ENCODE measurements at places on chromosomes 7 and 10.
A peak's percentile ranks its signal among the peaks of the same experiment; 100 is the strongest.

- no peak for DNase-seq
These were observed 151.9 kb downstream of the PKD1L1 start for GRCh38 chr7:47796347-47796746.

DNA sequence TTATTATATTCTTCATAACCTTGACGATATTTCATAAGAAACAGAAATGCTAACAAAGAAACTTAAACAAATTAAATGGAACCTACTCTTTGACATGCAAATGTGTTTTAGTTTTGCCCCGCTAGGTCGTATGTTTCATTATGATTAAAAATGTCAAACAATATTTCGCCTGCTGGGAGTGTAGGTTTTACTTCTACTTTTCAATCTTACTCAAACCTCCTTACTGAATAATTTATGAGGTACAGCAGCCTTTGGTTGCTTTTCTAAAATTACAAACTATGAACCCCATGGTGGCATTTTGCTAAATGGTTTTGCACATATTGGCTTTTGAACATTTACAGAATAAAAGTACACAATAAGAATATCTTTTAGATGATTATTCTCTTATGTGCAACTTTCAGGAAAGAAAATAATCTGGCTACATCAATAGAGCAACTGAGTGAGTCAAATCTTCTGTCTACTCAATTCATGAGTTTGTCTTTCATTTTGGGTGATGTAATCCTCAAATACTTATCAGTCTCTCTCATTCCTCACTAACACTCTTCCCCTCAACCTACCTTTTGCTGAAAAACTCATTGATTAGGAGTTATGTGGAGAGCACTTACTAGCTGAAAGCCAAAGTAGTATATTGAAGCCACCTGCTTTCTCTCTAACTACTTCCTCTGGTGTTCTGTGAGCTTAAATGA is 1226.4 kb downstream of the XPNPEP1 start:
- no peak for DNase-seq

DNA sequence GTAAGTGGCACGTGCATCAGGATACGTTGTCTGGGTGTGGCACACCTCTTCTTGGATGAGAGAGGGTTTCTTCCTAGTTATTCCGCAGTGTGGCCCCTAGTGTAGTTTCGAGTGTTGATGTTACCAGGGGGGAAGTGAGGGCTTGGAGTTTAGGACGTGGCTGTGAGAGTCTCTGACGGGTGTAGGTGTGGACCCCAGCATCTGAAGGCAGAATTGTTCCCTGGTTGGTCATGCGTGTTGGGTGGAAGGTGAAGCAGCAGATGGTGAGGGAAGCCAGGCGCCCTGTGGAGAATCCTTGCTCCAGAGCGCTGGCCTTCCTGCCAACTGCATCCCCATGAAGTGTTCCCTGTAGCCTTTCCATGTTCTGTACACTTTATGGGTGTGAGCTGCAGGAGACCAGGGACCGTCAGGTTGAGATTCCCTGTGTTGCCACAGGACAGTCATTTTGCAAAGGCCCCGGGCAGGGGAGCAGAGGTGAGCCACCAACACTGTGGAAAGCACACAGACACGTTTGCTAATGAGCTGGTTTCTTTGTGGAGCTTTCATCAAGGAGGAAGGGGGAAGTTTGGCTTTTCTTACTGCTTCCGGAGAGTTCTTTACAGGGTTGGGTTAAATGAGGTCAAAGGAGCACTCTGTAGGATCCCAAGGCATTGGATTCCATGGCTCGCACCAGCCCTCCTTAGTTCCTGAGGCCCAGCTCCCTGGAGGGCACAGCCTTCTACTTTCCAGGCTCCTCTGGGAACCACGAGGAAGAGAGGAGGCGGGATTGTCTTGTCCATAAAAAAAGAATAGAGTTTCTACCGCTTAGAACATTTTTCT is 32.0 kb downstream of the TSPAN14 start:
- DNase-seq: no peak

DNA sequence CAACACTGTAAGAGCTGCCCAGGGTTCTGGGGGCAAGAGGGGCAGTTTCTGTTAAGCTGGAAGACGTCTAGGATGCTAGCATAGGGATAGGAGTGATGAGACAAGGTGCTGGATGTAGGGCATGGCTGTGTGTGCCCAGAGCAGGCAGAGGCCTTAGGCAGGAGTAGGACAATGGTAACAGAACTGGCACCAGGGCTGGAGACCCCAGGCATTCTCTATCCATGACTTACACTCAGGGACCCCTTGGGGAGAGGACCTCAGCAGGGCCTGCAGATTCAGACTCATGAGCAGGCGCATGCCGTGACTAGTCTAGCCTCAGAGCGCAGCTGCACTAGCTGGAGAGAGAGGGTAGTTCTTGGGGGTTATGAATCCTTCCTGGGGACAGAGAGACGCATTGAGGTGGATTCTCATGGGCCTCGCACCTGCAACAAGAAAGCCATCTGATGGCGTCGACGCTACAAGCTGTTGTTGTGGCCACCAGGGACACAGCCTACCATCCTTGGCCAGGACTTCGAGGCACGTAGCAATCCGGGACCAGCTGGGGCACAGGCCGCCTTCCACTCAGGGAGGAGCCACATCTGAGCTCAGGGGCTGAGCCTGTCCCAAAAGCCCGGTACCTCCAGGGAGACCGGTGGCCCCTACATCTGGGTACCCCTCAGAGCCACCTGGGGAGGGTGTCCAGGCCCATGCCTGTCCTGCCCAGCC is 474.1 kb downstream of the PTPRN2 start:
- DNase-seq: no peak

GRCh38 chr7:76357475-76358010 is 1.2 kb downstream of the YWHAG start:
- DNase-seq: no peak

DNA sequence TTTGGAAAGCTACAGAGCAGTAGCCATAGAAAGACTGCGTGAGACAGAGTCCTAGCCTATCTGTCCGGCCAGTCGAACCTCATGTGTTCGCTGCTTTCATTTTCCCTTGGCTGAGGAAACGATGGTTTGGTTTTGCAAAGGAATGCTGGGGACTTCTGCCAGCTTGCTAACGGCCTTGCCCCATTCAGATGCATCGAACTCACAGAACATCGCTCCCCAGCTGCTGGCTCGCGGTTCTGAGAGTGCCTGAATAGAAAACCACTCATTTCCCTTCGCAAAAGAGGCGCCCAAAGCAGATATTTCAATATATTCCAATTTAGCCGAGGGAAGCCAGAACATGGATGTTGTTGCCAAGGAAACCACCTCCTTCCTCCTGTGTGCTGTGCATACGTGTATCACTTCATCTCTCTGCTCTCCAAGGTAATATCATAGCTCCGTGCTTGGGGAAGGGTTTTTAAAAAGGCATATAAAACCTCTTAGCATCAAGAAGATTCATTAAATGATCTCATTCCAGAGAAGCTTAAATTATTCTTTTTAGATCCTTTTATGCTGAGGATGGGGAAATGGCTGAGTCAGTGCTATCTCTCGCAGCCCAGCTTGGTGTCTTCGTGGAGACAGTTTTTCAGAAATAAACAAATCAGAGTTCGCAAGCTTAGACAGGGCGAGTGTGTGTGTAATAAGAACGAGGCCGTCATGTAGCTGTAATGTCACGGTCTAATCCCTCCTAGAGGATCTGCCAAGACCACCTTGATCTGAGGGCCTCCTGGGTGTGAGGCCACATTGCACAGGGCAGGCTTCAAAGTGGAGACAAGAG is 215.2 kb downstream of the RPS24 start:
- DNase-seq: no peak

DNA sequence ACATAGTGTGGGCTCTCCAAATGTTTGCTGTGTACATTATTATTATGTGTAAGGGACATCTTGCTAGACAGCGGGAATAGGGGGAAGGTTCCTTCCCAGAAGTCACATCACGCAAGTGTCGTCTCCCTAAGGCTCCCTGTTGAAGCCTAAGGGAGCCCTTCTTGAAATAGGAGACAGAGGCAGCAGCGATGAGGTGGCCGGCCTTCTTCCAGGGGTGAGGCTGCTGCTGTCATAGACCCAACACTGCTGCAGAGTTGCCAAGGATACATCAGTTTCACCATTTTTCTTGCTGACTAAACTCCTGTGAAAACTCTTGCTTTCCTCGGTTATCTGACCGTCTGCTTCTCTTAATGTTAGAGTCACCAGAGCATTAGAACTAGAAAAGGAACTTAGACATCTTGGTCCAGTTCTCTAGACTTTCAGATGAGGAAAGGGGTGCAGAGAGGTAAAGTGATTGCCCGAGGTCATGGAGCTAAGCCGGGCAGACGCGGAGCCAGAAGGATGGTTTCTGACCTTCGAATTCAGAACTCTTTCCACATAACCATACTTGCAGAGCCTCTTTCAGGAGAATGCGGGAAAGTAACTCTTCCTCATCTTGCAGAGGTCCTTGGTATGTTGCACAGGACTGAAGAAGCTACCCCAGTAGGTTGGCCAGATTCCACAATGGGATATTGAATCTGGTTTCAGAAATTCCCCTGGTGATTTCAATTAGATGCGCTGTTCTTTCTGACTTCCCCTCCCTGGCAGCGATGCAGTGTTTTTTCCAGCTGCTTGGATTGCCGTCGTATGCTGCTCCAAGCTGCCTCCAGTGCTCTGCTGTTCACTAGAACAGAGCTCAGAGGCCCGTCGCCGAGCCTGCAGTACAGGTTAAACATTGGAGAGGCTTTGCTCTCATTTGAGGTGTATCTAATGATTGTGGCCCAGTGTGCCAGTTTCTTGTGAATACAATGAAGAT is 217.1 kb downstream of the CAMK1D start:
- no peak for DNase-seq

DNA sequence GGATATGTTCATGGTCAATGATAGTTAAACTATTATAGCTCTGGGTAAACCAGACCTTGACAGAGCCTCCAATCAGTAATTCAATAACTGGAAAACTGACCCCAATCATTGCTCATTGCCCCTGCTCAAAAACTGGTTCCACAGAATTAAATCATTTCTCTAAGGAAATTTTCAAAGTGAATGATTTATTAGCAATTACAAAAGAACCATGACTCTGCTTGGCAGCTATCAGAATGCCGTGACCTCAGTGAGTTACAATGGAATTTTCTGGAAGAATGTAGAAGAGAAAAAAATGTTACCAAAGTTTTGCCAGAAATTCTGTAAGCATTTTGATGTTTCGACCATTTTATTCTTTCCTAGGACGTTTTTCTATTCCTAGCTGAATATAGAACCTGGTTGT is 106.8 kb upstream of the APBB1IP start:
- no peak for DNase-seq

GRCh38 chr7:332020-332517 is 42.1 kb downstream of the FOXL3 start:
- DNase-seq: no peak

- DNase-seq: no peak
These were observed 252.4 kb upstream of the TPK1 start for GRCh38 chr7:145088111-145088745.

DNA sequence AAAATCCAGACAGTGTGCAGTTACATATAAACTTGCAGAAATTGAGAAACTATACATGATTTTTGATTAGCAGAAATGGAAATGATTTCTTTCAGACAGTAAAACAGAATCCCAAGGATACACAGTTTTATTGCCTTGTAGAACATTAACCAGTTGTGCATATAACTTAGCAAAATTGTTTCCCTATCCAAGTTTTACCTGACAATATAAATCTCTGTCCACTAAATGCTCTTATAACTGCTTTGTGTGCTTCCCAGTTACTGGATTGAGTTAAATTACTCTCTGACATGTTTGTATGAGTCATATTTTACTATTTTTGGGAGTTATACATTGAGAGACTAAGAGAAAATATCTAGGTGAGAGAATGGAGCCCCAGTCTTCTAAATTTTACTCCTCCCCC is 563.4 kb downstream of the SH2D4B start:
- DNase-seq: no peak

GRCh38 chr7:150610233-150610632 is 22.0 kb downstream of the GIMAP6 start:
- DNase-seq: no peak

GRCh38 chr7:99822731-99823718 is 4.8 kb upstream of the CYP3A43 start:
- no peak for DNase-seq

DNA sequence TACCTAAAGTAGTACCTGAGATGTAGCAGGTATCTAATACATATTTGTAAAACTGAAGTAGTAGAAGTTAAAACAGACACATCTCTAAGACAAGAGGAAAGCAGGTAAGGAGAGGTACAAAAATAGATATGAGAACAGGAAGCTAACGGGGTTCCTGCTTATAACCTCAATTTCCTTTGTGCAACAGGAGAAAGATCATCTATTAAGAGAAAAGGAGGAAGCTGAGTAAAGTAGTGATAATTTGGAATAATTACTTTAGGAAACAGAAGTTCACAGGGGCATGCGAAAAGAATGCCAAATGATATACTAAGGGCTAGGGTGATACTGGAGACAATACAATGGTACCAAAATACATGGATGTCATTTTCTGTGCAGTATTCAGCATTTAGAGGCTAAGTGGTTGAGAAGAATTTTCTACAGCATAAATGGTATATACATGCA is 108.7 kb downstream of the NRBF2 start:
- DNase-seq: no peak

- no peak for DNase-seq
These were observed 33.8 kb upstream of the C10orf120 start for GRCh38 chr10:122733443-122733842.

DNA sequence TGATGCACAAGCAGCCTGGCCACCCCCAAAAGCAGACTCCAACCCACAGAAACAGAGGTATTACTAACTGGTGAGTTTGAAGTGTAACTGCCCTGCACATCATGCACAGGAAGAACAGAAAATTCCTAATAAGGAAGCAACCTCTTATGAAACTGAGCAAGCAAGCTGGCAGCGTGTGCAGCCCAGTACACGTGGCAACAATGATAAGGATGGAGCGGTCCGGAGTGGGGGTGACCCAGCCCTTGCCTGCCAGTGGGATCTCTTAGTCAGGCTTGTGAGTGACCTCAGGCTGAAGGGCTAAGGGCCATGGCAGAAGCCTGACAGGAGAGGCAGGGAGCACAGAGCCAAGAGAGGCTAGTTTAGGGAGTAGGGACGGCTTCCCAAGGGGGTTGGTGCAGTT is 22.1 kb upstream of the AOAH start:
- DNase-seq: no peak

DNA sequence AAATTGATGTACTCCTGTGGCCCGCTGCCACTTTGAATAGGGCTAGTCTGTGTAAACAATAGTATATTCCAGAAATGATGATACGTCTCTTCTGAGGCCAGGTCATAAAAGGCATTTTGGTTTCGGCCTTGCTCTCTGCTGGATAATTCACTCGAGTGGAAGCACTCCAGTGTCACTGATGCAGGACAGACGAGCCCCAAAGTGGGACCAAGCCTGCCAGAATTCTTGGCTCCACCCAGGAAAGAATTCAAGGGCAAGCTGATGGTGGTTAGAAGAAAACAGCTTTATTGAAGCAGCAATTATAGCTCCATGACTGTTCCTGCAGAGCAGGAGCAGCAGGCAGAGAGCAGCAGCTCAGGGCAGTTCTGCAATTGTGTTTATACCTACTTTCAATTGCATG is 717.6 kb downstream of the GRM8 start:
- peak; percentile 74 for DNase-seq

- no peak for DNase-seq
These were observed 139.8 kb upstream of the CDK13 start for GRCh38 chr7:39810204-39810642.
